Putamen (tissue), 1 donor: ENCODE measurements at places on chromosomes 13 and 19.
A peak's percentile ranks its signal among the peaks of the same experiment; 100 is the strongest.

GRCh38 chr19:54952591-54953344 is 5.4 kb upstream of the NLRP7 start:
- DNase-seq = no peak

DNA sequence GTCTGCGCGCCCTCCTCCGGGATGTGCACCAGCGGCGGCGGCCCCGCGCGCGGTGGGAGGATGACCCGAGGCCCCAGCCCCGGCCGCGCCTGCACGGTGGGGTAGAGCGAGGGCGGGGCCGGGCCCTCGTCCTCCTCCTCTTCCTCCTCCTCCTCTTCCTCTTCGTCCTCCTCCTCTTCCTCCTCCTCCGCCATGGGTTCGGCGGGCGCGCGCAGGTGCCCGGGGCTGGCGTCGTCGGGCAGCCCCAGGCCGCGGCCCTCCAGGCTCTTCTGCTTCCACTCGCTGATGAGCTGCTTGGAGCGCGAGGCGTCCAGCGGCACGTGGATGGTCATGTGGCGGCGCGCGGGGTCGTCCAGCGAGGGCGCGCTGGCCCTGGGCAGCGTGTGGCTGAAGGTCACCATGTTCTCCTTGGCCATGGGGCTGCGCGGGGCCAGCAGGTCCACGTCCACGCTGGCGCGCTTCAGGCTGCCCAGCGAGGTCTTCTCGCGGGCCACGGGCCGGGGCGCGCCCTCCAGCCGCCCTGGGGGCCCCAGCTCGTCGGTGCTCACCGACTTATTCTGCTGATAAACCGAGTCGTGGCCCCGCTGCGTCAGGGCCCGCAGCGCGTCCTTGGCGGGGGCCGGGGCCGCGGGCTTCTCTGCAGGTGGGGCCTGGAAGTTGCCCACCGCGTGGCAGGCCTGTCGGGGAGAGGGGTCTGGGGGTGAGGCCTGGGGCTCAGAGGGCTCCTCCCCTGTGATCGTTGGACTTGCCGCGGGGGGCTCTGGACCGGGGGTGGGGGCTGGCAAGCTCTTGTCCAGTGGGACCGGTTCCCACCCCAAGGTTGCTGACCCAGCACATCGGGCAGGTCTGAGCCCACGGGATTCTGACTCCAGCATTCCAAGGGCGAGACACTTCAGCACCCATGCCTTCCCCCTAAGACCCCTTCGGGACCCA is 8.3 kb downstream of the PLPPR3 start:
- no peak for DNase-seq

GRCh38 chr13:52179925-52180324 is 20.5 kb upstream of the NEK3 start:
- no peak for DNase-seq

DNA sequence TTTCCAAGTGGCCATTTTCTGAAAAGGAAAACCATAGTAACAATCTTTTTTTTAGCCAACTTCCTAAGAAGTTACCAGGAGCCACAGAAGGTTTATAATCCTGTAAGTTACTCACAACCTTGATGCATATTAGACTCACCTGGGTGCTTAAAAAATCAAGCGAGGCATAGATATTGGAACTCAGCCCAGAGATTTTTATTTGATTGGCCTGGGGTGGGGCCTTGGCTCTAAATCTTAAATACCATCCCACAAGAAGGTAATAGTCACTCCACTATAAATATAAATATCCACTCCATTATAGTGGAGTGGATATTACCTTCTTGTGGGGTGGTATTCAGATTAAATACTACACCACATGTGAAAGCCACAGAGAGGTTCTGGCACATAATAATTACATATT is 429.6 kb downstream of the RFC3 start:
- DNase-seq = no peak

DNA sequence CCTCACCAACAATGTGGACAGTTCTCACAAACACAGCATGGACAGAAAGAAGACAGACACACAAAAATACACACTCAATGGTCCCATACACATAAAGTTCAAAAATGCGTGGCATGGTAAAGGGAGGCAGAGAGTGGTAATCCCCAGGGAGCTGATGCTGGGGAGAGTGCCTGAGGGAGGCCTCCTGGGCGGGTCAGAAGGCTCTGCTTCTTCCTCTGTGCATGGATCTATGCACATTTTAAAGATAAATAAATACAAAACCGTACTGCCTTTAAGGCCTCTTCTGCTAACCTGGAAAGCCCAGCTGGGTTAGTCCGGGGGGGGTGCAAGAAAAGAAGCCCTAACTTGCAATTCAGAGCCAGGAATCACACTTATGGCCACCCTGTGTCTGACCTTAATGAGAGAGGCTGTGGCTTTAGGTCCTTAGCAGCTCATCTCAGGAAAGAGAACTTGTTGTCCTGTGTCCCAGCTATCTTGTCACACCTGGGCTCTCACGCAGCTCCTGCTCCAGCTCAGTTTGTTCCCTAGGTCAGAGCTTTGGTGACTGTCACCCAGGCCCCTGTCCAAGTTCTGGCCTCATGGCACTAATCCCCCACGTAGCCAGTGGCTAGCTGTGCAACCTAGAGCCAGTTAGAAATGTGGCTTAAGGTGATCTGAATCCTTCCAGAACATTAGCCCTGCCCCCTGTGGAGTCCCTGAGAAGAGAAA is 28.5 kb downstream of the POP4 start:
- no peak for DNase-seq

DNA sequence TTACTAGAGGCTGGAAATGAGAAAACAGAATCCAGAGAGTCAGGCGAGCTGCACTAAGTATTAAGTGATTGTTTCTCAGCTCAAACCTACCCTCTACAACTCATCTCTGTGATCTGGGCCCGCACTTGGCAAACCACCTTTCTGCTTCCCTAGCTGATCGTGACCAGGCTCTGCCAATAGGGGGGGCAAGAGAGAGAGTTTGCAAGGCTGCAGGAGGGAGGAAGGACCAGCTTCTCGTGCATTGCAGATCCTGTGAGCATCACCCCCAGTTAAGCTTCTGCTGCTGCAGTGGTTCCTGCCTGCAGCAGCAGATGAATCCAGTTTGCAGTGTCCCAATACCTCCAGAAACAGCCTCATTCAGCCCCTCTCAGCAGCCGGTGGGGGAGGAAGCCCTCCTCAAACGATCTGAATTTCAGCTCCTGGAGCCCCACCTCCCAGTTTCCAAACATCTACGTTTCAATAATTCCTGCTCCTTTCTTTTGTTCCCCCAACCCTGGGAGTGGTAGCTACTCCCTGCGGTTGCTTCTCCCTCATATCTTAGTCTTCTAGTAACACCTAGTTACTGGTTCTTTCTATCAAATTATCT is 20.0 kb downstream of the XRCC1 start:
- DNase-seq = peak; percentile 83

GRCh38 chr19:50717026-50717723 is 2.4 kb downstream of the SHANK1 start:
- DNase-seq = no peak

DNA sequence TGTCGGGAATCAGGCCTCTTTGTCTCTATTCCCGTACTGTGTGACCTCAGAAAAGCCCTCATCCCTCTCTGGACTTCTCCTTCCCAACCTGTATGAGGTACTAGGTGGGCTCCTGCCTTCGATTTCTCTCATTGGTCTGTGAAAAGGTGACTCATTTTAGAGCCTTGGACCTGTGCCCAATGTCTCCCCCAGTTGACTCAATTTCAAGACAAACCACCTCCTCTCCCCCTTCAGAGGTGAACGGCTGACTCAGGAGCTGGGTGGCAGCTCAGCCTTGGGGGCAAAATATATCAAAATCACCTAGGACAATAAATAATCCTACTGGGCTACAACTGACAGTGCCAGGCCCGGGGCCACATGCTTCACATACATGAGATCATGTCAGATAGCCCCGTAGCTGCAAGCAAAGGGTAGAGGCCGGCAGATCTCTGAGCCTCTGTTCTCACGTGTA is 630 bp downstream of the COQ8B start:
- DNase-seq = peak; percentile 61

DNA sequence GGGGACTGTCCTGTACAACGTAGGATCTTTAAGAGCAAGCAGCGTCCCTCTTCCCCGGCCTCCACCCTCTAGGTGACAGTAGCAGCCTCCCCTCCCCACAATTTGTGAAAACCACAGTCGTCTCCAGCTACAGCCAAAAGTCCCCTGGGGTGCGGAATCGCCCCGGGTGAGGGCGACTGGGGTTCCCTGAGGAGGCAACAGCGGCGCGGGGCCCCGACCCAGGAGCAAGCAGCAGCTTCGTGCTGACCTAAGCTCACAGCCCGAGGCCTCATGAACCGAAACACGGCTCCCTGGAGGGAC is 322 bp downstream of the ZNF558 start:
- no peak for DNase-seq

- no peak for DNase-seq
Measured at GRCh38 chr13:58085819-58086218, 454.3 kb downstream of the PCDH17 start.

- DNase-seq = no peak
Measured at GRCh38 chr19:4557971-4558941, 1.2 kb downstream of the SEMA6B start.

GRCh38 chr19:17538684-17539237 is 16.7 kb upstream of the COLGALT1 start:
- DNase-seq = no peak

DNA sequence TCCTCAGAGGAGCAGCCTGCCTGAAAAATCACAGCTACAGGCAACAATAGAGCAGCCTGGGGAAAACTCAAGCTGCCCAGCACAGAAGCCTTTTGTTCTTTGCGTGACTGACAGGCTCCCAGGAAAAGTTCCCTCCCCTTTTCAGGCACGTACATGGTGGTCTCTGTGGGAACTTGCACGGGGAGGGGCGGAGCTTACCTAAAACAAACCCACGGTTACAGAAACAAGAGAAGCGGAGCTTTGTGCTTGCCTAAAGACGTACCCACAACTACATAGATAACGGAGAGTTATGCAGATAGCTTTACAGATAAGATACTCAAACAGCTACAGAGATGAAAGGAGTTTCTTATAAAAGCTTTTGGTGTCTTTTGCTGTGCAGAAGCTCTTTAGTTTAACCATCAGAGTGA is 11.4 kb downstream of the ETFB start:
- DNase-seq = peak; percentile 73

- no peak for DNase-seq
Measured at GRCh38 chr13:50070186-50070585, 54.9 kb downstream of the KCNRG start.

GRCh38 chr19:41232686-41233085 is 13.7 kb downstream of the AXL start:
- no peak for DNase-seq

GRCh38 chr13:50779443-50780200 is 63.9 kb downstream of the DLEU7 start:
- DNase-seq = no peak

DNA sequence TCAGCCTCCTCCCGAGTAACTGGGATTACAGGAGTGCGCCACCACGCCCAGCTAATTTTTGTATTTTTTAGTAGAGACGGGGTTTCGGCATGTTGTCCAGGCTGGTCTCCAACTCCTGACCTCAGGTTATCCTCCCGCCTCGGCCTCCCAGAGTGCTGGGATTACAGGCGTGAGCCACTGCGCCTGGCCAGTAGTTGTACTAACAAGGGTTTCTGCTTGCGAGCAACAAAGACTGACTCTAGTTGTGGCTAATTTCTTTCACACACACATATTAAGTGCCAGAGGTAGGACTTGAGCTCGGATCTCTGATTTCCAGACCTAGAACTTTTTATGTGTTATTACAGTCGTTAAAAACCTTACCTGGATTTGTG is 635 bp upstream of the PCCA start:
- DNase-seq = no peak

DNA sequence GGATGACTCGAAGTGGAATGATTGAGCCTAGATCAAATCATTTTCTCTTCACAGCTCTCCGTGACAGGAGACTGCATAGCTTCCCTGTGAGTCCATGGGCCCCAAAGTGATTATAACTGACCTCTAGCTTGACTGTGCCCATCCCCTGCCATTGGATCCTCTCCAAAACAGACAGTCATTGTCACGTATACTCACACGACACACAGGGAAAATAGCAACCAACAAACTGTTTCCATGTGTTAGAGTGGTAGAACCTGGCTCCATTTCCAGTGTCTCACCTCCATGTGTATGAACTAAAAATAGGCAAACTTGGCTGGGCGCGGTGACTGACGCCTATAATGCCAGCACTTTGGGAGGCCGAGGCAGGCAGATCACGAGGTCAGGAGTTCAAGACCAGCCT is 48.8 kb upstream of the NPAS1 start:
- no peak for DNase-seq

GRCh38 chr13:111555903-111556302 is 235.5 kb downstream of the TEX29 start:
- no peak for DNase-seq

- DNase-seq = no peak
Measured at GRCh38 chr13:46749951-46750350, 47.0 kb downstream of the ESD start.

DNA sequence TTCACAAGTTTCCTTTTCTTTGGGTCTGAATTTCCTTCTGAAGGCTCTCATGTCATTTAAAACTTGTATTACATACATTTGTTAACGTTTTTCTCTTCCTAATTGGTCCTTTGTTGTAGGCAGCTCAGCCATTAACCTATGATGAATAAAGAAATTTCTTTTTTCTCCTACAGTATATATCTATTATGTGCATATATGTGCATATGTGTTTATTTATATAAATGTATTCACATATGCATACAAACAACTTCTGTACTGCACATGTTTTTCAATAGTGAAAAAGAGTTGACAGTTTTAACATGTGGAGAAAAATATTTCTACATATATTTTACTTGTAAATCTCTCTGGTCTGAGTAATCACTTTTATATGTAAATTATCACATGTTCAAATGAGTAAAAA is 1674.9 kb upstream of the PCDH20 start:
- DNase-seq = no peak

DNA sequence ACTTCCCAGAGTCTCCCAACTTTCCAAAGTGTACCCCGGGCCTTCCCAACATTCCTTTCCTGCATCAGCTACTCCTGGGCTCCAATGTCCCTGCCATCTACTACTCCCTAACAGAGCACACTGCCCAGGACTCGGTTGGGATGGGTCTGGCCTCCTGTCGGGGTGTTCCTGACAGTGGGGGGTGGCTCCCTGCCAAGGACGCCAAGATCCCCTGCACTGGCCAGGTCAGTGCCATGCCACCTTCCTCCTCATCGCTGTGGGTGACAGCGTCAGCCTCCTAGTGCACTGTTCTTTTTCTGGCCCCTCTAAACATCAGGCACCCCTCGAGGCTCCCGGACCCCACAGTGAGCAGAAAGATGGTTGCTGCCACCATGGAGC is 13.8 kb downstream of the EPS15L1 start:
- no peak for DNase-seq

DNA sequence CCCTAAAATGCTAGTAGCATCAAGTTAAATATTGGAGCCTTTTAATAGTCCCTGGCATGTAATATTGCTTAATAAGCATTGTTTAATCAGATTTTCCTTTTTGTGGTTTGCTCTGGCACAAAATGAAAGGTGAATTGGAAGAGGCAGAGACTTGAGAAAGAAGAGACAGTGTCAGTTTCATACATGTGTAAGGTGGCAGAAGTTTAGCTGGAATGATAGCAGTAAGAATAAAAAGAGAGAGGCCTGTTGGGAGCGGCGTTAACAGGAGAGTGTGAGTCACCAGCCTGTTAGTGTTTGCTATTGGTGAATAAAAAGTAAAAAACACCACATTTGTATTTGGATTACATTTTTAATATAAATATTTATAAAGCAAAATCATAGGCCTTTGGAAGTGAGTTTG is 145.3 kb downstream of the PDS5B start:
- no peak for DNase-seq

- no peak for DNase-seq
Measured at GRCh38 chr19:10747271-10747670, 29.4 kb downstream of the DNM2 start.
